ENCODE measurements at places on chromosomes 1 and 21. TPM values are rescaled to one million over a fixed set of nuclear protein-coding genes. Genes with fewer than 3 reads are reported as not detected.

Gene COL16A1
- 156 TPM for total RNA-seq

Gene CHIA
- not detected for total RNA-seq

Gene NBL1
- total RNA-seq: 90.5 TPM

Gene HP1BP3
- total RNA-seq: 274 TPM

Gene FMO5
- 1.3 TPM for total RNA-seq

Gene FCN3
- total RNA-seq: not detected

Gene PLPPR4
- 4.8 TPM for total RNA-seq

Gene TMEM269
- under 0.01 TPM for total RNA-seq

Gene C1orf210
- not detected for total RNA-seq

Gene RGL1
- 33.2 TPM for total RNA-seq

Gene TNFRSF14
- 17.7 TPM for total RNA-seq

Gene S100A16
- 159 TPM for total RNA-seq

Gene KIAA1614
- total RNA-seq: 8.4 TPM

Gene RAB4A
- 18.6 TPM for total RNA-seq

Gene DDR2
- 289 TPM for total RNA-seq

Gene CACNA1S
- not detected for total RNA-seq

DNA sequence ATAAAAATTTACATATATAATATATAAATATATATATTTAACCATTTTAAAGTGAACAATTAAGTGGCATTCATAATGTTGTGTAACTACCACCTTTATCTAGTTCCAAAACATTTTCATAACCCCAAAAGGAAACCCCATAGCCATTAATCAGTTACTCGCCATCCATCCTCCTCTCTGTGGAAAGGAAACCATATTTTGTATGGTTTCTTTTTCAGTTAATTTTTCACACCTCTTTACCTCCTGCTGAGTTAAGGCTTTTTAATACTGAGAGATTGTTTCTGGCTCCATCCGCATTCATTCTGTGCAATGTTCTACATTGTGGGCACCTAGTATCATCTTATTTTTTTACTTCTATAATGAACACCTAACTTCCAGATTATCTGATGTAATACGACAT lies 512.1 kb downstream of the LMO4 start:
- DNase-seq: no peak

DNA sequence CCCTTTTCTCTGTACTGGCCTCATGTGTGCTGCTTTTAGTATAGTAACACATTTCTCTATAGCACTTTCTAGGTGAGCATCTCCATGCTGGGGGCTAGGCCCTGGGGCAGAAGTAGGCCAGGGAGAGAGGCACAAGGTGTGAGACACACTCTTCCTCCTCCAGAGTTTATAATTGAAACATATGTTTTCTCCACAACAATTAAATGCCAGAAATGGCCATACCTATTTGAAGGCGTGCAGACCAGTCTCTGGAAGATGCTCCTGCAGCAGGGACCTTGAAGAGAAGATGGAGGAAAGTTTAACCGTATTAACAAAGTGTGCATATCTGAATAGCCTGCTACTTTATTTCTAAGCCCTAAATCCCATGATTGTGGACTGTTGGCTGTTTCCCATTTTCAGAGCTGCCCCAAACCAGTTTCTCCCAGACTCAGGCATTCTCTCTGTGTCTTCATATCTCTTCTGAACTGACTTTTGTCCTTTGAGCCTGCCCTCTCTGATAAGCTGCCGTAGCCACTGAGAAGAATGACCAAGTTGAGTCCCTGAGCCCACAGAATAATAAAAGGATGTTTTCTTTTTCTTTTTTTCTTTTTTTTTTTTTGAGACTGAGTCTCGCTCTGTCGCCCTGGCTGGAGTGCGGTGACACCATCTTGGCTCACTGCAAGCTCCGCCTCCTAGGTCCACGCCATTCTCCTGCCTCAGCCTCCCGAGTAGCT lies 81.3 kb downstream of the LRRC8D start:
- DNase-seq: no peak

GRCh38 chr1:41766041-41766440 lies 152.7 kb downstream of the HIVEP3 start:
- no peak for DNase-seq

DNA sequence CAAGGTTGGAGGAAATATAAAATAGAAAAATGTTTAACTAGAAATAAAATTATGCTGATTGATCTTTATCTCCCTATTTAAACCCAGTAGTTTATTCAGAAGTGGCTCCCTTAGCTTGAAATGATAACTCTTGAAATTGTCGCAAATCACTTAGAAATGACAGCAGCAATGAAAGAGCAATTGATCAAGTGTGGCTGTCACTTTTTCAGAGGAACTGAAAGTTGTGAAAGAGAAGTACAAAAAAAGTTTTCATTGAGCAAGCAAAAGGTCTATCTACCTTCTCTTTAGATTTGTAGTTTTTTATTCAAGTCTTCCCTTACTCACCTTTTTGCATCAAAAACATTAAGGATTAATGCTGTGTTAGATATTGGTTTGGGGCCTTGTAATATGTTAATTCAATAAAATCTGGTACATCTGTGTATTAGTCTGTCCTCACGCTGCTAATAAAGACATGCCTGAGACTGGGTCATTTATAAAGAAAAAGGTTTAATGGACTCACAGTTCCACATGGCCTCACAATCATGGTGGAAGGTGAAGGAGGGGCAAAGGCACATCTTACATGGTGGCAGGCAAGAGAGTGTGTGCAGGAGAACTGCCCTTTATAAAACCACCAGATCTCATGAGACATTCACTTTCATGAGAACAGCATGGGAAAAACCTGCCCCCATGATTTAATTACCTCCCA lies 48.3 kb downstream of the LRRC8C start:
- no peak for DNase-seq

- DNase-seq: peak; percentile 48
Observed at GRCh38 chr1:205791568-205792180, 16.4 kb upstream of the RAB29 start.

- DNase-seq: no peak
Observed at GRCh38 chr21:39000496-39000895, 182.8 kb downstream of the PSMG1 start.

DNA sequence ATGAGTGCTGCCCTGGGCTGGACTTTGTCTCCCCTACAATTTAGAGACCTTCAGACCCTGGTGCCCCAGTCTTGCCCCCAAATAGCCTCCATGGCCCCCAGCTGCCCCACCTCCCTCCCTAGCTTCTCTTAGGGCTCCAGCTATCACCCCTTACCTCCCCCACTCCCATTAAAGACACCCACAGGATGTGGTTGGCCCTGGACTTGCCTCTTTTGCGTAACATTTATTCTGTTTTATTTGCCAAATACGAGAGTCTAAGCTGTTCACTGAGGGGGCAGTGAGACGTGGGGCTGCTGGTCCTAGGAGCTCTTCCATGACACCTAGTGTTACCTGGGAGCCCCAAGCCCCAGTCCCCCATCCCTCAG lies 4.5 kb downstream of the ZC3H12A start:
- DNase-seq: peak; percentile 70

- DNase-seq: peak; percentile 9
Observed at GRCh38 chr1:198072177-198072576, 84.6 kb upstream of the NEK7 start.

DNA sequence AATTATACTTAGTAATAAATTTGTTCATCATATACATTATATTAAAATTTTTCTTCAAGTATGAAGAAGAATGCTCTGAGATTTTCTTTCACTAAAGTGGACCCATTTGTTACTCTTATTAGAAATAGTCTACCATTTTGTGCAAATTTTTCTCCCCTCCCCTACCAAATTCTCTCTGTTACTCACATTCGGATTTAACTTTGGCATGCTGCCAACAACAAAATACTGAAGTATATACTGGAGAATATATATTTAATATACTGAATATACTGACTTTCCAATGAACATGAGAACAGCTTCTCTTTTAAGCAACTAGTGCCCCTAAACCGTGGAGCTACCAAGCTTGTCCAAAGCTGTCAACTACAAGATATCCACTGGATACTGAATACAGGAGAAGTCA lies 57.2 kb downstream of the CENPF start:
- DNase-seq: peak; percentile 10

- DNase-seq: peak; percentile 92
Observed at GRCh38 chr1:43835082-43836021, 98.2 kb upstream of the ARTN start.

- DNase-seq: no peak
Observed at GRCh38 chr1:226098870-226099835, 36.6 kb downstream of the H3-3A start.

GRCh38 chr1:100394285-100394684 lies 42.0 kb downstream of the CDC14A start:
- no peak for DNase-seq

DNA sequence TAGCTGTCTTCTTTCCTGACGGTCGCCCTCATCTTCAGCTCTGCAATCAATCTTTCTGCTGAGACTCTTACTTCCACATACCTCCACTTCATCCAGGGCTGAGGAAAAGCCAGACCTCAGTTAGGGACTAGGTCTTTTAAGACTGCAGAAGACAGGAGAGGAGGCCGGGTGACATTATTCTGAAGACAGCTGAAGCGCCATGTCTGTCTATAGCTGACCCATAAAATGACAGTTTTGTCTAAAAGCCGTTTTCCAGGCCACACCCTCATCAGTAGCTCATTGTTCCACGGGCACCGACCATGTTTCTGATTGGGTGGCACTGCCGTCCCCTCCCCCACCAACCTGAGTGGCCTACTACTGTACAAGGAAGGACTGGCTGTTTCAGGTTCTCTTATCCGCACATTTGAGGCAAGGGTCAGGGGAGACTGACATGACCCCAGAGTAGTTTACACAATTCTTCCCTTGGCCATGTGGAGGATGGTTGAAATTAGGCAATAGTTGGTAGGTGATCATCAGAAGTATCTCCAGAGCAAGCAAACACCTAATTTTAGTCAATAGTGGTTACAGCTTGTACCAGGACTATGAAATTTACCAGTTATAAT lies at the start of gene ADCY10:
Gene ADCY10, minus strand, starts transcription at position 240 of the 602 bp plus-strand sequence. CDS start 8,994 bp downstream, outside the sequence.
- DNase-seq: no peak

DNA sequence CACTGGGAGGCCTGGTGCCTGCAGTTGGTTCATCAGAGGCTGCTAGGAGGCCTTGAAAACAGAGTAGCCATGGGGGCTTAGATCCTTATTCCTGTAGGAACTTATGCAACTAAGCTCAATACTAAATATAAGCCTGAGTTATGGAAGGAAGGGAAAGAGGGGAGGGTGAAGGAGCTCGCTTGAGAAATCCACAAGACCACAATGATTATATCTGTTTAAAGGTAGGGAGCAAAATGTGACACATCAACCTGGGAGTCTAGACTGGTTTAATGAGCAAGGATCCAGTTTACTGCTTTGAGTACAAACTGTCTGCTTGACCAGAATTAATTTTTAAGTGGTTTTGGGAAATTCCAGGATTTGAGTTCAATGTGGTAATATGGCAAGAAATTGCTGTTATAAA lies 20.4 kb upstream of the ANGPTL7 start:
- DNase-seq: no peak

DNA sequence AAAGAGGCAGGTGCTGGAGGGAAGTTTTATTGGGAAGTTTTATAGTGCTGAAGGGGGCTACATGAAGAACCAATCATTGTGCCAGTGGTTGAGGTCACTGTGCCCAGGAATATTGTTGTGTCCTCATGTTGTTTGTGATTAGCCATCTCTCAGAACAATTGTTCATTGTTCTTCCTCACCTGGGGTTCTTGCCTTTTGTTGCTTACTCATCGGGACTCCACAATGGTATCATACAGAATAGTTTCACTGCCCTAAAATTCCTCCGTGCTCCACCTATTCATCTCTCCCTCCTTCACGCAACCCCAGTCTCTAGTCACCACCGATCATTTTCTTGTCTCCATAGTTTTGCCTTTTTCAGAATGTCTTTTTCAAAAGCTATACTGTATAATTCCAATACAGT lies 38.9 kb upstream of the CDC14A start:
- DNase-seq: no peak

- no peak for DNase-seq
Observed at GRCh38 chr21:36210779-36211659, 54.4 kb downstream of the DOP1B start.

DNA sequence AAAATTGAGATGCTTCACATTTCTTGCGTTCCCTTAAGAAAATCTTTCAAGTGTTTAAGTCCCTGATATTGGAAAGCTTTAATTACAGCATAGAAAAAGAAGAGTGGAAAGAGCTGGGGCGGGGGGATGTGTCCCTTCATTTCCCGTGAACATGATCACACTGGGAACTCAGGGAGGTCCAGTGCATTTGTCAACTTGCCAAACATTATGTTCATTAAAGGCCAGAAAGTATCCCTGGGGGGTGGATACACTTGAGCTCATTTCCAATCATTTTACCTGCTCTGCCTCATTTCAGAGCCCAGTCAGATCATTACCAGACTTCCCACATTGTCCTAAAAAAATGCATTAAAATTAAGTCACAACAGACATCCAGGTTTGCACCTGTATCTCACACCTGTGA lies 123.6 kb upstream of the KCNJ15 start:
- no peak for DNase-seq

- no peak for DNase-seq
Observed at GRCh38 chr1:205187420-205187819, 24.1 kb downstream of the DSTYK start.

DNA sequence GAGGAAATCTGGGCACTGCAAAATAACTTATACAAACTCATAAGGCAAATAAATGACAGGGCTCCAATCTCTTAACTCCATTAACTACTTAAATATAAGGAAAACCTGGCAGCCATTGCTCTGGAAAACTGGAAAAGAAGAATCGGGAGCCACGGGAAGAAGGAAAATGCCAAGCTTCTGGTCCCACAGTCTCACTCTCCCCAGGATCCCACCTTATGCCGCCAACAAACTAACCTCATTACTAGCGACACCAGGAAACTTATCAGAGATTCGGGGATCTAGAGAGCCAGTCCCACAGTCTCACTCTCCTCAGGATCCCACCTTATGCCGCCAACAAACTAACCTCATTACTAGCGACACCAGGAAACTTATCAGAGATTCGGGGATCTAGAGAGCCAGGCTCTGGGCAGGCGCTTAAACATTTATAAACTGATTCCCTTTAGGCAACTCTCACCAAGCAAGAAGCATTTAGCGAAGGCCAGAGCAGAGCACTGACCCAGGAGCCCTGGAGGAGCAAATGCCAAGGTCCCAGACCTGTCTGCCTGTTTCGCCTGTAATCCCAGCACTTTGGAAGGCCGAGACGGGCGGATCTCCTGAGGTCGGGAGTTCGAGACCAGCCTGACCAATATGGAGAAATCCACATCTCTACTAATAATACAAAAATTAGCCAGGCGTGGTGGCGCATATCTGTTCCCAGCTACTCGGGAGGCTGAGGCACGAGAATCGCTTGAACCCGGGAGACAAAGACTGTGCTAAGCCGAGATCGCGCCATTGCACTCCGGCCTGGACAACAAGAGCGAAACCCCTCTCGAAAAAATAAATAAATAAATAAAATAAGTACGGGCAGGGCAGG lies 720 bp downstream of the PSMB2 start:
- no peak for DNase-seq

GRCh38 chr1:155678027-155678426 lies 10.5 kb downstream of the YY1AP1 start:
- no peak for DNase-seq

- DNase-seq: no peak
Observed at GRCh38 chr1:45718289-45718688, 30.3 kb downstream of the TMEM69 start.

Data from fibroblast of villous mesenchyme (primary cell).